ENCODE measurements at places on chromosomes 6 and 20. TPM values are rescaled to one million over a fixed set of nuclear protein-coding genes. Genes with fewer than 3 reads are reported as not detected.

RBPJL gene
- not detected for total RNA-seq

AKIRIN2 gene
- total RNA-seq: 14.9 TPM

PPIL1 gene
- 18.9 TPM for total RNA-seq

KCNK5 gene
- 0.76 TPM for total RNA-seq
